ENCODE measurements at places on chromosomes 3 and 15.

GRCh38 chr3:125351814-125352456, 23.2 kb downstream of the ZNF148 start:
- peak; percentile 20 for DNase-seq

GRCh38 chr3:122497425-122497824, 17.3 kb downstream of the KPNA1 start:
- DNase-seq, result peak; percentile 80

- no peak for DNase-seq
Measured at GRCh38 chr15:63422891-63423590, 41.4 kb upstream of the CA12 start.

DNA sequence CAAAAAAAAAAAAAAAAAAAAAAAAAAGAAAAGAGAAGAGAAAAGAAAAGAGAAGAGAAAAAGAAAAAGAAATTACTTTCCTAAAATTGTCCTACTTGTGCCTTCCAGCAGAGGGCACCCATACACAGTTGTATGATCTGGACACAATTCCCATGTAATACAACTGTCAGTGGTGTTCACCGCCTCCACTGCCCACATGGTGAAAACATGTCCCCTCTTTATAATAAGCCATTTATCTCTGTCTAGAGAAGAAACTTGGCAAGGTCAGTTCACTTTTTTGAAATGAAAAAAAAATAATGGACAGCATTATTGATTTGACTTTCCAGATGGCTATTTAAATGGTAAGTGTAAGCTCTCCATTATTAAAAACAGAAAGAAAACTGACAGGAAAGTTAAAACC, 459.4 kb downstream of the GBE1 start:
- DNase-seq, result peak; percentile 40

GRCh38 chr15:64009798-64010261, 36.5 kb downstream of the DAPK2 start:
- DNase-seq, result peak; percentile 11

DNA sequence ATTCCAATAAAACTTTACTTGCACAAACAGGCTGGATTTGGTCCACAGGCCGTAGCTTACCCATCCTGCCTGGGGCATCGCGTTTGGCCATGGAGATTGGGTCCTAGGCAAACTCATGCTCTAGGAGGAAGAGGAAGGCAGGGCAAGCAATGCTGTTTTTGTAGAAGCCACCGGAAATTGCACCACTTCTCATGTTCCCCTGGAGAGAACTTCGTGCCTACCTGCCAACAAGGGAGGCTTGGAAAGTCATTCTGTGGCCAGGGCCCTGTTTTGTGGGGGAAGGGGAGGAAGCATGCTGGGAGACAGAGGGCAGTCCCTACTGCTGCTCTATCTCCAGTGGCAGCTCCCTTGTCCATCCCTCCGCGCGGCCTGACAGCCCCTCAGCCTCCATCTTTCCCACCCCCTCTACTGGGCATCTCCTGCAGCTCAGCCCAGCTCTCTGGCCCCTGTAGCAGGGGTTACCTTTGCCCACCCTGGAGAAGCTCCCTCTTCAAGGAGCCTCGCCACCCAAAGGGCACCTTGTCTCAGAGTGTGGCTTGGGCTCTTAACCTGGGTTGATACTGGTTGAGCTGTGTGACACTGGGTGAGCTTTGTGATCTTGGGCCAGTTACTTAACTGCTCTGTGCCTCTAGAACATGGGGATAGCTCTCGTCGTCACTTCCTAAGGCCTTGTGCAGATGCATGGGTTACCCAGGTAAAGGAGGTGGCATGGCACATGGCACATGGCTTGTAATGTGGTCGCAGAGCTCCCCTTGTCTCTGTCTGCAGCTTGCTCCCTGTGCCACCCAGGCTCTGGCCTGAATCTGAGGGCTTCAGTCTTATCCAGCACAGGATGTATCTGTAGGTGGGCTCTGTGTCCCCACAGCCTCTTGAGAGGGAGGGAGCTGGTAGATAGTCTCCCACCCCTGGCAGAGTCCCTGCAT, 6.1 kb downstream of the ABTB1 start:
- no peak for DNase-seq

GRCh38 chr3:176896640-176897039, 300.6 kb downstream of the TBL1XR1 start:
- DNase-seq, result no peak

DNA sequence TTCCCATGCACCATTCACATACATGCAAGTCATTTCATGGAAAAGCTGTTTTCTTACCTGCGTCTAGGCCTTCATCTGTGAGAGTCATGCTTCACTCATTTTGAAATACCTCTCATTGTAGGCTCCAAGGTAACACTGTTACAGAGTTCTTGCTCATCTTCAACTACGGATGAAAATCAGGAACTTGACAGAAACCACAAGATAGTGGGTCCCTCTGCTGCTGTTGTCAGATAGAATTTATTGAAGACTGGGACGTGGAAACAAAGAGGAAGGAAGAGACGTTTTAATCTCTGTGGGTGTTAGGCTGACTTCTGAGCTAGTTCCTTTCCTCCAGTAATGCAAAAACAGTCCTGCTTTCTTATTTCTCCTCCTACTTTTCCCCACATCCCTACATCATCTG, at the start of gene P2RY14:
Gene P2RY14 (minus strand): TSS at position 313 of the 400 bp plus-strand sequence. CDS start 64,226 bp downstream, outside the sequence.
- no peak for DNase-seq

GRCh38 chr3:197373096-197373495, 74.7 kb upstream of the DLG1 start:
- no peak for DNase-seq

GRCh38 chr15:67085237-67085817, 19.9 kb downstream of the SMAD3 start:
- DNase-seq, result no peak

DNA sequence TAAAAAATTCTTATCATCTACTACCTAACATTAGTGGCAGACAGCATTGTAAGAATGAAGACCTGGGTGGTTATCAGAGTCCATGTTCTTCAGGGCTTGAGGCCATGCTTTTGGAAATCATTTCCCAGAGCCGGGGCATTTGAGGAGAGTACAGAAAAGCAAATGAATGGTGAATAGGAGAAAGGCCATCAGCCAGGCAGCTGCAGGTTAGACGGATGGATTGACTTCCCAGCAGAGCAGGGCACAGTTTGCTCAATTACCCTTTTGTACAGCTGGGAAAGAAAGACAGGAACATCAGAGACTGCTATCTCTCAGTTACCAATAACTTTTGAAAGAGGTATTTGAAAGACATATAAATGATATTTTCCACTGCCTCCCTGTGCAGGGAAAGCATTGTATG, 135.6 kb downstream of the ALCAM start:
- DNase-seq, result no peak

GRCh38 chr15:57727031-57727430, 20.5 kb downstream of the POLR2M start:
- DNase-seq, result no peak

Measured in RCC 7860 (cell line).